ENCODE measurements at places on chromosomes 11 and 22. TPM values are rescaled to one million over a fixed set of nuclear protein-coding genes. Genes with fewer than 3 reads are reported as not detected.

Gene TMPRSS6
- not detected for total RNA-seq

Gene LDHAL6A
- not detected for total RNA-seq

Gene SCN3B
- total RNA-seq = under 0.01 TPM

Gene SCARF2
- 21.5 TPM for total RNA-seq

Gene PGA5
- total RNA-seq = not detected

Gene HARBI1
- 6.3 TPM for total RNA-seq

Gene TRIM21
- 18.6 TPM for total RNA-seq

Gene CTSW
- total RNA-seq = not detected

Gene PHOX2A
- not detected for total RNA-seq

Gene VSTM5
- under 0.01 TPM for total RNA-seq

Gene MSANTD4
- total RNA-seq = 29.9 TPM

Gene KRTAP5-10
- total RNA-seq = not detected

Gene OR8G5
- not detected for total RNA-seq

Gene OR5A1
- total RNA-seq = not detected

Gene MRPL17
- total RNA-seq = 68.8 TPM

Gene OR8A1
- total RNA-seq = not detected

Gene CLDN5
- total RNA-seq = 2.8 TPM

Gene LUZP2
- total RNA-seq = 0.19 TPM

Gene BIRC3
- total RNA-seq = 1.3 TPM

Gene LRRC4C
- not detected for total RNA-seq

Gene ACRV1
- not detected for total RNA-seq

Gene SMIM35
- not detected for total RNA-seq

Gene CCDC81
- 12.1 TPM for total RNA-seq

Gene NPTXR
- total RNA-seq = 2.5 TPM

Gene OR10A2
- not detected for total RNA-seq

Gene C11orf91
- not detected for total RNA-seq

Gene HPX
- 0.38 TPM for total RNA-seq

Gene HTR3A
- not detected for total RNA-seq

Gene FREY1
- total RNA-seq = 0.96 TPM

Gene GAS2L1
- total RNA-seq = 12.5 TPM

Gene POGLUT3
- total RNA-seq = 27.2 TPM

Gene ARFIP2
- total RNA-seq = 54.7 TPM

Gene DSCAML1
- total RNA-seq = under 0.01 TPM

Gene IRAG1
- total RNA-seq = 14.8 TPM

Gene HTR3B
- not detected for total RNA-seq

Gene DDI1
- total RNA-seq = not detected

Gene GSTP1
- total RNA-seq = 709 TPM

Gene SLC22A12
- total RNA-seq = not detected

Gene UPK3A
- total RNA-seq = not detected

Gene GP1BB
- 0.77 TPM for total RNA-seq

Gene LRP4
- 5.1 TPM for total RNA-seq

Gene NECTIN1
- total RNA-seq = 7.7 TPM

Gene MUC5AC
- not detected for total RNA-seq

Gene B4GAT1
- 60.0 TPM for total RNA-seq

Gene BTG4
- total RNA-seq = not detected

Gene SLC22A25
- not detected for total RNA-seq

Gene PYGM
- 6.8 TPM for total RNA-seq

Gene CTSC
- total RNA-seq = 197 TPM

Gene UBQLN3
- not detected for total RNA-seq

Gene CTTN
- total RNA-seq = 405 TPM

Gene CCDC157
- total RNA-seq = 1.7 TPM

Gene TECTA
- 0.85 TPM for total RNA-seq

Gene APOL5
- not detected for total RNA-seq

Gene OR2D2
- 0.28 TPM for total RNA-seq

Gene OR2AT4
- not detected for total RNA-seq

Gene XNDC1N
- 8.8 TPM for total RNA-seq

Gene RFPL2
- not detected for total RNA-seq

Gene TCN2
- 7.9 TPM for total RNA-seq

Gene SMIM38
- total RNA-seq = 0.85 TPM

Gene JAML
- not detected for total RNA-seq

Data from regular cardiac myocyte (primary cell).